CD4-positive, alpha-beta T cell treated with Interleukin-1 beta for 1 hour (primary cell): ENCODE measurements at places on chromosomes 13 and 19.

DNA sequence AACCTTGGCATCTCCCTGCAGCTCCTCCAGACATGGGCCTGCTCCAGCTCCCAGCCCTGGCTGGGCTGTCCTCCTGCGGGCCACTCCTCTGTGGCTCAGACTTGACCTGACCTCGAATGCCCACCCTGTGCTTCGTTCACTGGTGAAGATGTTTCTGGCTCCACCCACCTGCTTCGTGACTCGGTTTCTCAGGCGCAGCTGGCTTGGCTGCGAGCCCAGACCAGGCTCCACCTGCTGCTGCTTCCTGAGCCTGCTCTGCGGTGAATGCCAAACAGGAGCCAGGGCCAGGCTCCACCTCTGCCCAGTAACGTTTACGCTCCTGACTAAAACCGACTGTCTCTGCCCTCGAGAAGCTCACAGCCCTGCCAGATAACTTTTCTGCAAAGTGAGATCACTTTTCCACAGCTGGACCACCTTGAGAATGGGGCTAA lies 8.9 kb upstream of the RSPH6A start:
- DNase-seq: no peak

GRCh38 chr13:22077205-22077683 lies 406.4 kb downstream of the FGF9 start:
- no peak for DNase-seq

GRCh38 chr13:77460195-77460594 lies 75.3 kb upstream of the SCEL start:
- no peak for DNase-seq

GRCh38 chr19:3508771-3509535 lies 2.8 kb downstream of the FZR1 start:
- DNase-seq: no peak

- DNase-seq: peak; percentile 53
Observed at GRCh38 chr19:12778017-12778904, 2.9 kb upstream of the HOOK2 start.

DNA sequence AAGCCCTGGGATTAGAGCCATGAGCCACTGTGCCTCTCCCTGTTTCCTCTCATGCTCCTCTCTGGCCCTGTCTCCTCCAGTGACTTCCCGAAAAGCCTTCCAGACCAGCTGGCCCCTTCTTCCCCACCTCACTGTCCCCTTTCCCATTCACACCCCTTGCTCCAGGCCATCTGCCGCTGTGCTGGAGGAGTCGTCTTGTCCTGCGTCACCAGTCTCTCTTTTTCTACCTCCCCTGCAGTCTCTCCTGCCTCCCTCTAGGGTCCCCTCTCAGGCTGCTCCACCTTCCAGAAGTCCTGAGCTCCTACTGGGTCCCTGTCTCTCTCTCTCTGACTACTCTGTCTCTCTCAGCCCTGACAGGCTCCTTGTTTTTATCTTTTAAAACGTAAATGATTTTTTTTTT lies 5.3 kb upstream of the FFAR1 start:
- DNase-seq: no peak

DNA sequence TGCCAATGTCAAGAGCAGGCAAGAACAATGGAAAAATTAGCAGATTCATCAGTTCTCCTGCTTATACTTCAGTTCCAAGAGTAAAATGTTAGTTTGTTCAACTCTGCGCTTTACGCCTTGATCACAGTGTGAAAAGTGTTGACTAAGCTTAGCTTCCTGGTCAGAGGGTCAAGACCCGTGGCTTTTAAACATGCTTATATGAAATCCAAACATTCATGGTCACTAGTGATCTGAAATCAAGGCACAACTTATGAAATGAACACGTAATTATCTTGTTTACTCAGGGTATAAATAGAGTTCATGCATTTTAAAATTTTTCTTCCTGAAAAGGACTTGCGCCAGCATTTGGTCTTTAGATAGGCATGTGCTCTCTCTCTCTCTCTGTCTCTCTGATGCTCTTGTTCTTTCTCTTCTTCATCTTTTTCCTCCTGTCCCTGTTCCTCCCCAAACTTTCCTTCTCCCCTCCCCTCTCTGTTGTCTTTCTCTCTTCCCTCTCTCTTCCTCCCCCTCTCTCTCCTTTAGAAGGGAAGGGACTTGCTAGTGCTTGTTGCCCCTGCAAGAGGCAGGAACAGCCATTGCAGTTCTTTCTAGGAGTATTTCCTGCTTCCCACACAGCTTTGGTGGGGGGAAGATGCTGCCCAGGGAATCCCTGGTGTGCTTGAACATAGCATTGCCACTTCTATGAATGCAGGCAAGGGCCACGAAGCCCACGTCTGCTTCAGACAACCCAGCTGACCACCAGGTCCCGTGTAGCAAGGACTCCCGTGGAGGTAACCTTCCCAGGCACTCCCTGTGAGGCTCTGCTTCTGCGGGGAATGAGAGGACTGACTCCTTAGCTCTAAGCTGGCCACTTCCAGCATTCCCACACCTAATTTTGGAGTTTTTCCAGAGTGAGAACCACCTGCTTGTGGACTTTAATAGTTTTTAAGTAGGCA lies 7.1 kb upstream of the ZNF536 start:
- DNase-seq: no peak

DNA sequence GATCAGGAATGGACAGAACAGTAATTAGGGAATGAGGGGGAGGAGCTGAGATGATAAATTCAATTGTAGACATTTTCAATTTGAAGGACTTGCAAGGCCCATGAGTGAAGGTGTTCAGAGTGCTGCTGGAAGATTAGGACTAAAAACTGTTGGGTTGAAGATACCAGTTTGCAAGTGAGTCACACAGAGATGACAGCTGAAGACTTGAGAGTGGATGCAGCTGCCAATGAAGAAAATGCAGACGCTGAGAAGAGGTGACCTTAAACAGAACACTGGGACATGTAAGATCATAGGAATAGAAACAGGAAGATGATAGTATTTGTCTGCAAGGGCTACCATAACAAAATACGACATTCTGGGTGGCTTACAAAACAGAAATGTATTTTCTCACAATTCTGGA lies 1716.5 kb upstream of the SLC10A2 start:
- no peak for DNase-seq

- DNase-seq: no peak
Observed at GRCh38 chr19:57010541-57010940, 109.2 kb upstream of the USP29 start.

DNA sequence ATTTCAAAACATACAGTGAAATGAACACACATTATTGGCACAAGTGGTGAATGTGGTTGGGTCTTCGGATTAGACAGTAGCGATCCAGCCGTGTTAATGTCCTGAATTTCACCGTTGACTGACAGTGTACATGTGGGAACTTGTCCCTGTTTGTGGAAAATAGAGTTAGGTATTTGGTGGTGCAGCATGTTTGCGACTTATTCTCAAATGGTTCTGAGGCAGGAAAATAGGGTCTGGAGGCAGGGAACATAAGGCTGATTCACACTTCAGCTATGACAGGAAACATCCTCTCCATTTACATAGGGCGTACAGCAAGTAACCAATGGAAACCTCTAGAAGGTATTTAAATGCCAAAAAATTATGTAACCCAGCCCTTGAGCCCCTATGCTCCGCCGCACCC lies 4.2 kb downstream of the LGALS7B start:
- no peak for DNase-seq
